AG08396 (cell line): ENCODE measurements at places on chromosomes 16 and 17.

DNA sequence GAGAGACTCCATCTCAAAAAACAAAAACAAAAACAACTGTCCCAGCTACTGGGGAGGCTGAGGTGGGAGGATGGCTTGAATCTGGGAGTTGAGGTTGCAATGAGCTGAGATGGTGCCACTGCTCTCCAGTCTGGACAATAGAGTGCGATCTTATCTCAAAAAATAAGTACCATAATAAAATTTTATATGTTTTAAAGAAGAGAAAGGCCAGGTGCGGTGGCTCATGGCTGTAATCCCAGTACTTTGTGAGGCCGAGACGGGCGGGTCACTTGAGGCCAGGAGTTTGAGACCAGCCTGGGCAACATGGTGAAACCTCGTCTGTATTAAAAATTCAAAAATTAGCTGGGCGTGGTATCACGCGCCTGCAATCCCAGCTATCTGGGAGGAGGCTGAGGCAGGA, 11.4 kb downstream of the RPUSD1 start:
- DNase-seq = no peak

GRCh38 chr16:20879175-20880040, 20.8 kb downstream of the DCUN1D3 start:
- peak; percentile 33 for DNase-seq

DNA sequence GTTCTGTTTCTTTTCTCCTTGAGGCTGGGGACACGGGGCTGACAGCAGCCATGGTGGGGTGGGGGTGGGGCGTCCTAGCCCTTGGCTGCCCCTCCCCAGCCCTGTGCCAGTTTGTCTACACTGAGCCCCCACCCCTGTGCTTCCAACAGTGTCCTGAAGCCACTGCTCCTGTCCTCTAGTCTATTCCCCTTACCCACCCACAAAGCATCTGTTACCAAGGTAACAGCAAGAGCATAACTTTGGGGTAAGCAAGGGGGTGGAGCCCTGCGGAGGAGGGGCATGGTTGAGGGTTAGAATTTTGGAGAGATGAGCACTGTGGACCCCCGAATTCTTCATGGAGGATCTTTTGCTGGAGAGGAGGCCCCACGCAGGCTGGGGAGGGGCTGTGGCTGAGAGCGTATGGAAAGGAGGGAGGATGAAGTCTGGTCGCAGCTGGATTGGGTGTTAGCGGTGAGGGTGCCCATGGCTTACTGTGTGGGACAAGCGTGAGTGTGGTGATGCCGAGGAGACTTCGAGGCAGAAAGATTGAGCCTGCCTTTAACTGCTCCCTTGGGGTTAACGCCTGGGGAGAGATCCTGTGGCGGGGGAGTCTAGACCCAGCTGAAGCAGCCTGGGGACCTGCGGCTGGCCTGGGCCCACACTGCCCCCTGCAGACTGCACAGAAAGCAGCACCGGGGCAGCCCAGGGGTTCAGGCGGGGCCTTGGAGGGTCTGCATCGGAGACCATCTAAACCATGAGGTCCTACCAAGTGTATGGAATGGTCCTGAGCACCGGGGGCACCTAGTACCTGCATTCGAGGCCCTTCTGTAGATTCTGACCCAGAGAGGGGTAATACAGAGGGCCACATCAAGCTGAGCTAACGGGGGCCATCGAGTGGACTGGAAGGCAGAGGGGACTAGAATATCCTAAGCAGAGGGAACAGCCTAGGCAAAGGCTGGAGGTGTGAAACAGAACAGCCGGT, 6.1 kb upstream of the STAC2 start:
- DNase-seq = peak; percentile 83

- DNase-seq = peak; percentile 61
Measured at GRCh38 chr16:892536-893255, 78.1 kb downstream of the LMF1 start.

GRCh38 chr16:5715155-5715554, 617.6 kb upstream of the EEF2KMT start:
- DNase-seq = no peak

GRCh38 chr16:64711596-64711995, 410.3 kb downstream of the CDH11 start:
- DNase-seq = no peak

DNA sequence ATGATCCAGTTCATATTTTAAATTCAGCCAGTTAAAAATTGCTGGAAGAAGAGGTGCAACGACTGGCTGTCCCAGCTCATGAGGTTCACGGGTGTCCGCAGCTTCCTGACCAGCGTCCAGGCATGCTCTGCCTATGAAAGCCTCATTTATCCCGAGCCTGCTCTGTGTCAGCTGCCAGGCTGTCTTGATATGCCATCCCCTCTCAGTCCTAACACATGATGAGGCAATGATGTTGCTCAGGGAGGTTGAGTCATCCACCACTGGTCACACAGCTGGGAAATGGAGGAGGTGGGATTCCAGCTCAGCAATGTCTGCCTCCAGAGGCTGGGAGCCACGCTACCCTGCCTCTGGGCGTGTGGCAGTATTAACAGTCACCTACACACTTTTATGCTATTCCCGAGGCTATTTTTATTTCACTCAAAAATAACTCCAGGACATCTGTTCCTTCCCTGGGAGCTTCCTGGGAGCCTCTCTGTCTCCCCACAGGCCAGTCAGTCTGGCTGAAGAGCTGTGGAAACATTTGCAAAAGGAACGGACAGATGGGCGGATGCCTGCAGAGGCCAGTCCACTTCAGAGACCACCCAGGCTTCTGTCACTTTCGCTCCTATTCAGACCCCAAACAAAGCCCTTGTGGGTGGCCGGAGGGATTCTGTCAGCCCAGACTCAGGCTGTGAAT, 22.5 kb downstream of the RAB11FIP4 start:
- DNase-seq = peak; percentile 76

DNA sequence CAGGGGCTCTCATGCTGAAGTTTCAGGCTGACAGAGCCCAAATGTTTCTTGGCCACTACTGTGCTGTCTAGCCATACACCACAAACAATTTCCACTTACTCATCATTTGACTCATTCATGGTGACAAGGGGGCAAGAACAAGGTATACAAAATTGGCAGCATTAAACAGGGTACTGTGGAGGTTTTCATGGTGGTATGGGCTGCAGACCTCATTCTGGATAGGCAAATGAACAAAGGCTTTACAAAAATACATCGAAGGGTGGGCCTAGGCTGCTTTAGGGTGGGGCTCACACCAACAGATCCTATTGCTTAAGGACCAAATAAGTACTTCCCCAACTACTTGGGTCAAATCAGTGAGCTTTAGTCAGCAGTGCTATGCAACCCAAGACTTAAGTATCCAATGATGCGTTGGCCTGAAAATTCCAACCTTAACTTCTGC, 53.0 kb downstream of the N4BP1 start:
- peak; percentile 52 for DNase-seq
